ENCODE measurements at places on chromosomes 3 and 15. TPM values are rescaled to one million over a fixed set of nuclear protein-coding genes. Genes with fewer than 3 reads are reported as not detected.

SYNM gene
- total RNA-seq: 37.7 TPM

OR5H6 gene
- total RNA-seq: not detected

CYP8B1 gene
- 0.43 TPM for total RNA-seq

PARP15 gene
- total RNA-seq: not detected

CX3CR1 gene
- not detected for total RNA-seq

CELSR3 gene
- 2.6 TPM for total RNA-seq

OXSR1 gene
- total RNA-seq: 13.3 TPM

HTR3E gene
- total RNA-seq: not detected

TM4SF18 gene
- total RNA-seq: 6.2 TPM

PHC3 gene
- total RNA-seq: 43.3 TPM

ATP13A5 gene
- not detected for total RNA-seq

LRRC49 gene
- total RNA-seq: 23.1 TPM

HES1 gene
- total RNA-seq: 22.6 TPM

PTX3 gene
- 9.2 TPM for total RNA-seq

CCR8 gene
- not detected for total RNA-seq

DNA sequence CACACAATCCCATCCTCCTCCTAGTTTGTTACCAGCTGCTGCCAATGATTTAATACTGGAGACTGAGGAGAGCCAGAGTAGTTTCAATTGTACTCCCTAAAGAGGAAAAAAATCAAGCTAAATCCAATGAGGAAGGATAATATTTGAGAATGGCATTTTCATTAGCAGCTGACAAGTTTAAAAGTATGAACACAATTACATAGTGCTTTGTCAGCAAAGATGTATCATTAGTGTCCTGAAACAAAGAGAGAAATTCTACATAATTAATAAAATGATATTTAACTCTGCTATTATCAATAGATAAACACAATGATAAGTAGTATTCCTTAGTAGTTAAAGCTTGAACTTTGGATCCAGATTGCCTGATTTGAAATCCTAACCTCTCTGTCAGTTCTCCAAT is 163.9 kb downstream of the FGF12 start:
- no peak for DNase-seq

DNA sequence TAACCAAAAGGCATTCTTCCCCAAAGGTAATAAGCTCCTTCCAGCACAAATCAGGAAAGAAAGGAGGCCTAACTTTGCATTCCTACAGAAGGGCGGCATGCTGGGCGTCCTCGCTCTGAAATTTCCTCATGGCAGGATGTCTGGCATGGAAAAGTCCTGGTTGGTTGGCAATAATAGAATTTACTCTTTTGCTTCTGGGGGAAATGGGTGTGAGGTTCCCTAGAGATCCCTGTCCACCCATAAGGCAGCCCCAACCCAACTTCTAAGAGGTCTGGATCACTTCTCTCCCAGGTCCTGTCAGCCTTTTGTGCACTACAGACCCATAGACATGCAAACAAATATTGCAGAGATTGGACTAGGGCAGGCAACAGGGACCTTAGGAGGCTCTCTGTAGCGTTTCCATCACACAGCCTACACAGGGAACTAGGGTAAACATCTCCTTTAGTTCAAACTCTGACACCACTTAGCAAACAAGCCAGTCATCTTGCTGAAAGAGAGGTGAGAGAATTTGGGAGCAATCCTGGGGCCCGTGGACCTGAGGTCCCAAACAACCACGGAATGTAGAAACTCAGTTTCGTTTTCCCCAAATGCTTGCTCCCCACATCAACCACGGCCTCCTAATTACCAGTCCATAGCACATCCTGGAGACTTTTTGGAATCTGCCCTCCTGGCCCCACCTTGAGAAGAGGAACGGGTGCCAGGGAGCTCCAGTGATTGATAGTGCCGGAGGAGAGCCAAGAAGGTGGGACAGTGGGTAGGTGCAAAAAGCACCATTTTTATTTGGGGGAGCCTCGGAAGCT is 2.1 kb downstream of the ZIC4 start:
- DNase-seq: no peak

DNA sequence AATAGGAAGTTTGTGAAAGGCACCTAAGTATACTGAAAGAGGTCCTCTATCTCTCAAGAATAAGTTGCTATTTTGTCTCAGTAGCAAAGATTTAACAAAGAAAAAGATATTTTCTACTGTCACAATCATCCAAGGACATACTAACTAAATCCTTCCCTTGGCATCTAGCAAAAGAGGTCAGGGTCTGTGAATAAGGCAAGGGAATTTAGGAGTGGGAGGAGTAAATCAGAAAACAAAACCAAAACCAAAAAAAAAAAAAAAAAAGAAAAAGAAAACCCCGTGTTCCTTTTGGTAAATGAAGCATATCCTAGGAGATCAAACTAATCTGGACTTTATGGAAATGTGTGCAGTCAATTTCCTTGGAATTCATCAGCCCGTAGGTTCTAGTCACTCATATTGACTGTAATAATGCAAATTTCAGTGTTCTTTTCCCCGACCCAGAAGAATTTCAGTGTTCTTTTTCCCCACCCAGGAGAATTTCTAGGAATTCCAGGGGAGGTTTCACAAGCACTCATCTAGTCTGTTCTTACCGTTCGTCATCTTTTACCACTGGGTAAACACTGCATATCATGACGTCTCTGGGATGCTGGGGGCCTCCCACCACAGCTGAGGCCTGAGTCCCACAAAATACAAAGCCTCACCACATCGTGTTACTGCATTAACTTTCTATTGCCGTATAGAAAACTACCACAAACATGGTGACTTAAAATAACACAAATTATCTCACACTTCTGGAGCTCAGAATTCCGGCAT is 113.8 kb upstream of the CCDC54 start:
- DNase-seq: no peak

DNA sequence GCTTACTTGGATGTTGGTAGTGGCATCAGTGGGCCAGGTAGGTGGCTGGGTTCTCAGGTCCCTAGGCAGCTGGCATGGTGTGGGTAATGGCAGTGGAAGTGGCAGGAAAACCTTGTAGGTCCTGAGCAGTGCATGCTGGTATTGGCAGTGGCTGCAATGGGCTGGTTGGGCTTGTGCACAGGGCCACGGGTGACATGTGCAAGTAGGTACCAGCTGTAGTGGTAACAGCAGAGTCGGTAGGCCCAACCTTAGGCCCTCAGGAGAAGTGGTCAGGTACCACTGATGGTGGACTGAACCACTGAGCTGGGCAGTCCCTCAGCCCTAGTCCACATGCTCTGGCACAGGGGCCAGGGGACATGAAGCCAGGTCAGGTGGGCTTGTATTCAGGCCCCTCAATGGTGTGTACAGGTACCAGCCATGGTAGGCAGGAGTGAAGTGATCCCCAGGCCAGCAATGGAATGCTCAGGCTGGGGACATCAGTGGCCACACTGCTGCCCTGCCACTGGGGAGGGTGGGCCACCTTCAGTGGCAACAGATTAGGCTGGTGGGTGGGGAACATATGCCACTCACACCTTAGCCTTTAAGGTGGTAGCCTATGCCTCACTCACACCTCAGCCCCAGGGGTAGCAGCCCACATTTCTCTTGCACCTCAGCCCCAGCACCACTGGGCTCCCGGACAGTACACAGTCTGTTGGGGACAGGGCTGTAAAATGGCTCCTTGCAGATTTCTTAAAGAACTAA is 118.1 kb downstream of the LRRK1 start:
- no peak for DNase-seq

DNA sequence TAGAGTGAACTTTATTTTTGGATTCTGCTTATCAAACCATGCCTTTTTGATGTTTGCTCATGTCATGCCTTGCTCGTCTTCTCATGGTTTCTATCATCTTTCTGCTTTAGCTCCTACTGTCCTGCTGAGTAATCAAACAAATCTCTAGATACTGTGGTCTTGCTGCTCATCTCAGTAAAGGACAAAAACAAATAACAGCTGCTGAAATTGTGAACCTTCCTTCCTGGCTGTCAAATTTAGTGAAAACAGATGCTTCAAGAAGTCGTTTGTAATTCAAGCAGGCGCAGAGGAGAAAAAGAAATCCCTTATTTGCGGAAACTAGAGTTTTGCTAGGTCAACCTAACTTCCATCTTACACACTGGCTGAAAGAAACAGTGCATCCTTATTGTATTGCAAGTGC is 616.1 kb upstream of the ALCAM start:
- no peak for DNase-seq

DNA sequence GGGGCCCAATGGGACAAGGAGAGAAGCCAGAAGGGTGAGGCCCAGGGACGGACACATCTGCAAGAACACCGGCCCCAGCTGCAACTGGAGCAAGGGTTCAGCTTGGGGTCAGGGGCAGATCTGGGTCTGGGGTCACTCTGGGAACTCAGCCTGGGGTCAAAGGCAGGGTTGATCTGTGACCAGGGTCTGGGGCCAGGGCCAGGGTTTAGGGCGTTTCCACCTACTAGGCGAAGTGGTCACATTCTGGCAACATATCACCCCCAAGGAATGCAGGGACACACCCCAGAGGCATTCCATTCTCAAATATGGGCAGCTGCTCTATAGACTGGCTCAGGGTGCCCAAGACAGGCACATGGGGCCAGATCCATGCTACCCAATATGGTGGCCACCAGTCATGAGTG is 9.0 kb downstream of the UROC1 start:
- no peak for DNase-seq

DNA sequence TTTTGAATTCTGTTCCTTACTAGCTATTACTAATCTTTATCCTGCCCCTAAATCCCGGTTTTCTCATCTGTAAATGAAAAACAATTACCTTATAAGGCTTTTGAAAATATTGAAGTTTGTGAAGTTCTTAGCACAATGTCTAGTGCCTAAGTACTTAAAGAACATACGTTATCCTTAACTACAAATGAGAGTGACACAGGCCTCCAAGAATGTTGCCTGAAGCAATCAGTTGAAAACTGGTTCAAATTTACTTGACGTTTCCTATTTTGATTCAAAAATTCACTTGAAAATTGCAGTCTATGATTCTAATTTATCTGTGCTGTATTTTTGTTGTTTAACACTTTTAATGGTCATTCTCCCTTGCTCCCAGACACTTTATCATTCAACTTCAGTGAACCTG is 3.2 kb downstream of the SENP7 start:
- no peak for DNase-seq

- DNase-seq: no peak
These were observed 375.1 kb downstream of the FOXP1 start for GRCh38 chr3:71208211-71209095.

GRCh38 chr3:49428752-49429080 is 408 bp downstream of the NICN1 start:
- no peak for DNase-seq

- DNase-seq: no peak
These were observed 269.4 kb upstream of the ROPN1 start for GRCh38 chr3:124261306-124261705.

DNA sequence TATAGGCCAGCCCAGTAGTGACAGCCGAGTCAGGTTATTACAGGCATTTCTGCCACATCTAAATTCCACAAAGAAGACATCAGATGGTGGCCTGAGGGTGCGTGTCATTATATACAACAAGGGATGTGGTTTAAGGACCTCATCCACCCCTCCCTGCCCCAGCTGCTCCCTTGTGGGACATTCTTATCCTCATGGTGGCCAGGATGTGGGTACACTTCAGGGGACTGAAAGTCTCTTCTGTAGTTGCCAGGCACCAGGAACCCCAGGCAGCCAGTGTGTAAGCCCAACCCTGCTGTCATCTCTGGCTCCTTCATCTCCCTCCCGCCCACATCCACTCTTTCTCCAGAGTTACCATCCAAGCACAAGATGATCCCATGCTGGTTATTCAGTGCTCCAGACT is 224.9 kb upstream of the TOPAZ1 start:
- DNase-seq: no peak

DNA sequence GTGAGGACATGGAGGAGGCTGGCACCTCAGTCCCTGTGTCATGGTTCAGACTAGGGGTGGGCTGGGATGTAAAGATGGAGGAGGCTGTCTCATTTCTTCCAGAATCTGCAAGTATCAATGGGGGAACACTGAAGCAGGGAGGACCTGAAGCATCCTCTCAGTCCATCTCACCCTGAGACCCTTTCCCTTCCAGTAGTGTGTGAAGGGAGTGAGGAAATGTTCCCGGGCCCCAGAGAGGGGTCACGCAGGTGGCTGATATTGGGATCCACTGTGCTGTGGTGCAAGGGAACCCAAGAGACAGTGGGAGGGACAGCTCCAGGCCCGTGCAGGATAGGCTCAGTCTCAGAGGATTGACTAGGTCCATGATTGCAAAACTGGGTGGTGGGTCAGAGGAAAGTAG is 72.2 kb upstream of the ADPGK start:
- no peak for DNase-seq

- DNase-seq: no peak
These were observed 53.7 kb upstream of the ATP11B start for GRCh38 chr3:182739619-182740018.

DNA sequence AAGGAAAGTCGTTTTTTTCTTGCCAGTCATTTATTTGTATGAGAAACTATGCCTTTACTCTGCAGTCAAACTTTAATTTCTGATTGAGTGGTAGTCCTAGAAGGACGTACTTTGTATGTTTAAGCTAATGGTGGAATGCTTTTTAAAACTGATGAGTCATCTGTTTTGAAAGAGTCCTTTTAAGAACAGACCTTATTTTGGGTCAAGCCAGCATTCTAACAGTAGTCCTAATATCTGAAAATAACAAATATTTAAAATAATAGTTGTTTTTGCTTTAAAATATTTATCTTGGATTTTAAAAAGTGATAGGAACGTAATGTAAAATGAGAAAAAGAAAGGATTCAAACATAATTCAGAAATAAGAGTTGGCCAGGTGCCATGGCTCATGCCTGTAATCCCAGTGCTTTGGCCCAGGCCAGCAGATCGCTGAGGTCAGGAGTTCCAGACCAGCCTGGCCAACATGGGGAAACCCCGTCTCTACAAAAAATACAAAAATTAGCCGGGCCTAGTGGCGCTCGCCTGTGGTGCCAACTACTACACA is 1.3 kb upstream of the LRRC58 start:
- no peak for DNase-seq

GRCh38 chr15:41125063-41125669 is 9.1 kb upstream of the INO80 start:
- DNase-seq: no peak

GRCh38 chr15:97790180-97790579 is 170.3 kb upstream of the ARRDC4 start:
- DNase-seq: no peak

DNA sequence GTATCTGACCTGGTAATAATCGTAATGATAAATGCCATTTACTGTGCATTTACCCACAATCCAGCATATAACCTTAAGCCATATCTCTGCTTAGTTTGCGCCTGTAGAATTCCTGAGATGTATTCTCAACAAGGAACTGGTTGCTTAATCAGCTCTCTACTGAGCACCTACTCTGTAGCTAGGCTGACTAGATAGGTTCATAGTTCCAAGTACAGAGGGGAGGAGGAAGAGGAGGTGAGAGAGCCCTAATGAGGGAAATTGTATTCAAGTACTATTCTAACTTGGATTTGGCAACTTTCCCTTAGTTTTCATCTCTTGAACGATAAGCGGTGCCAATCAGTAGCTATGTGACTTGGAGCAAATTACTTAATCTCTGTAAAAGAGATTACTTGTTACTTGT is 5.6 kb upstream of the AKAP13 start:
- DNase-seq: no peak

GRCh38 chr15:30859091-30859874 is 44.4 kb upstream of the FAN1 start:
- no peak for DNase-seq
